ENCODE measurements at places on chromosomes 4 and X.

GRCh38 chr4:177283167-177283566 lies 26.5 kb upstream of the NEIL3 start:
- no peak for DNase-seq

GRCh38 chr4:176645246-176645960 lies 147.3 kb downstream of the VEGFC start:
- DNase-seq = no peak

DNA sequence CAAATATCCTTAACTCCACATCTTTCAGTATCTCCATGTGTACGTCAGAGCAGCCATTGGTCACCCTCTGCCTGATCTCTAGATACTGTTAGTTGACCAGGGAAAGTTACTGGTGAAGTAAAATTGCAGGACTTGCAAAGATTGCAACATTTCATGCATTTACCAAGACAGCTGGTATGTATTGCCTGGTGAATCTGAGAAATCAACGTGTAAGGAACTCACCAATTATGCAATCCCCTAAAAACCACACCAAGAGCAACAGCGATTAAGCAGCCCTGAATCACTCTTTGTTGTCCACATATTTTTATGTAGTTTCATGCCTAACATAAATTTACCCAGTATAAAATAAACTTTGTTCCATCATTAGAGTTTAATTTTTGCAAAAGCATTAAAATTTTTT lies 271.2 kb downstream of the NLGN4X start:
- no peak for DNase-seq

DNA sequence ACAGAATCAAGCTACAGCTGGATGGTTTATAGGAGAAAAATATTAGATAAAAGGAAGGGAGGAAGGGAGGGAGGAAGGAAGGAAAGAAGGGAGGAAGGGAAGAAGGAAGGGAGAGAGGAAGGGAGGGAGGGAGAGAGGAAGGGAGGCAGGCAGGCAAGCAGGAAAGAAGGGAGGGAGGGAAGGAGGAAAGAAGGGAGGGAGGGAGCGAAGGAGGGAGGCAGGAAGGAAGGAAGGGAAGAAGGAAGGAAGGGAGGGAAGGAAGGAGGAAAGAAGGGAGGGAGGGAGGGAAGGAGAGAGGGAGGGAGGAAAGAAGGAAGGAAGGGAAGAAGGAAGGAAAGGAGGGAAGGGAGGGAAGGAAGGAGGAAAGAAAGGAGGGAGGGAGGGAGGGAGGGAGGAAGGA lies 77.9 kb upstream of the C1QTNF7 start:
- no peak for DNase-seq

GRCh38 chr4:13701937-13702446 lies 74.5 kb upstream of the BOD1L1 start:
- DNase-seq = peak; percentile 14

DNA sequence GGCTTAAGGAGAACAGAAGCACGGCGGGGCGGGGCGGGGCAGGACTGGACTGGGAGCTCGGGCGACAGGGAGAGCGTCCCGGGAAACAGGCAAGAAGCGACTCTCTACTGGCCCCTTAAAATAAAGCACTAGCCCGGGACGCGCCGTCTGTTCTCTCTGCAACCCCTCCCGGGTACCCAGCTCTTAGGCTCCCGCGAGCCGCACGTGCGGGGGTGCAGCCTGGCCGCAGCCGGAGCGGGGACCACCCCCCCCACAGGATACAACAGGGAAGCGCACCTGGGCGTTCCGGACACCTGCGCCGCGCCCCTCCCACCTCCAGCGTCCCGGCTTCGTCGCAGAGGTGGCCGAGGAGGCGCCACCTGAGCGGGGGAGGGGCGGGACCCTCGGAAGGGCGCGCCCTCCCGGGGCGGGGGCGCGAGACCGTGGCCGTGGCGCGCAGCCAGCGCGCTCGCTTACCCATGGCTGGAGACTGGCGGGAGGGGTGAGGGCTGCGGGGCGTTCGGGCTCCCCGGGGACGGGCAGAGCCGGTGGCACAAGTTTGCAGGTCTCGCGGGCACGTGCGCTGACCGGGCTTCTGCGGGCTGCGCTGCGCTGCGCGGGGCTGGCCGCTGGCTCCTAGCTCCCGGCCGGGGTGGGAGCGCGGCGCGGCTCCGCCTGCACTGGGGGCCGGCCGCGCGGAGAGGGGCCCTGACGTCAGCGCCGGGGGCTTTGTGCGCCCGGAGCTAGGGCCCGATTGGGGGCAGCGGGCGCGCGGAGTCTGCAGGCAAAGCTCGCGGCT lies 91.5 kb downstream of the GEMIN8 start:
- DNase-seq = peak; percentile 55

DNA sequence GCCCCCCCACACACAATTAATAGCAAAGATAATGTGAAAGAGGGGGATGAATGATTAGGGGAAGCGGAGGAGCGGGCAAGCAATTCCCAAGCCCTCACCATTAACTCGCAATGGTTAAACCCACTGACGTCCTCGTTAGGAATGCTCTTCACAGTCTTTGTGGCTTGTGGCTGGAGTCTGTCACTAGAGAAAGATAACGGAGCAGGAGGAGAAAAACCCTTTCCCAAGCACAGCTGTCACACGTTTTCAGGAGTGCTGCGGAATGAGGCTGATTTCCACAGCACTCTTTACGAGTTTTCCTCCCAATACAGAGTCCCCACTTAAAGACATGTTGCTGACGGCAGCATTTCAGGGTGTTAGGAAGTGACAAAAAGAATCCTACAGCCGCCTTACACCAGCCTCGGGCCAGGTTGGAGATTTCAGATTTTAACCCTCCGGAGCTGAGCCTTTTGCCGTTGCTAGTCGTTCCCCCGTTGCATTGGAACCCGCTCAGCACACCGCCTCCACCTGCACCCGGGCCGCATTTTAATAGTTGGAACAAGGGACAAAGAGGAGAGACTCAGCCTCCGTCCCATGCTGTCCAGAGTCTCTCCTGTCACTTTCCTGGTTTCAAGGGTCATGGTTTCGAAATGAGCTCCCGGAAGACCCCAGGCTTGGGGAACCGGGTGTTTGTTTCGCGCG lies 92.2 kb downstream of the GEMIN8 start:
- DNase-seq = peak; percentile 88

- DNase-seq = no peak
Measured at GRCh38 chr4:113921089-113921794, 58.2 kb downstream of the ARSJ start.

GRCh38 chrX:17844236-17844635 lies 16.9 kb downstream of the RAI2 start:
- no peak for DNase-seq

DNA sequence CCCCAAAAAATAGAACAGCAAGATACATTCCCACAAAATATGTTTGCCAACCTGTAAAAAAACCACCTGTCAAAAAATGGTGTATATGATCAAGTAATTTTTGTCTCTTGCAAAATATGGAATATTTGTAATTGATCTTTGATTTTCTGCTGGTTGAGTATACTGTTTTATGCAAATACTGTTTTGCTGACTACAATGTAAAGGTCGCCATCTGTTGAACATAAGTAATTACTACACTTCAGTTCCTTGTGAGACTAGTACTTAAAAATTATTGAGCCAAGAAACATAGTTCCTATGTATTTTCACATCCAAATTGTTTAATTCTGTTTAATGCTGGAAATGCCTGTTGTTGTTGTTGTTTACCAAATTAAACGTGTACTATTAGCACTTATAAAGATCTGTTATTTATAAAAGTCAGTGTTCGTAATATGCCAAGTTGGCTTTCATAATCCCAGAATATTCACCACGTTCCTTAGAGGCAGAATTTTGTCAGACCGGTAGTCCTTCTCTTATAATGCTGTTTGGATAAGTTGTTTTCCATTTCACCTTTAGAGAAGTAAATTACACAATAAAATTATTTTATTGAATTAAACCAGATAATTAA lies 144.2 kb downstream of the PDLIM5 start:
- DNase-seq = peak; percentile 57

GRCh38 chrX:68982476-68982875 lies 153.7 kb downstream of the EFNB1 start:
- no peak for DNase-seq

DNA sequence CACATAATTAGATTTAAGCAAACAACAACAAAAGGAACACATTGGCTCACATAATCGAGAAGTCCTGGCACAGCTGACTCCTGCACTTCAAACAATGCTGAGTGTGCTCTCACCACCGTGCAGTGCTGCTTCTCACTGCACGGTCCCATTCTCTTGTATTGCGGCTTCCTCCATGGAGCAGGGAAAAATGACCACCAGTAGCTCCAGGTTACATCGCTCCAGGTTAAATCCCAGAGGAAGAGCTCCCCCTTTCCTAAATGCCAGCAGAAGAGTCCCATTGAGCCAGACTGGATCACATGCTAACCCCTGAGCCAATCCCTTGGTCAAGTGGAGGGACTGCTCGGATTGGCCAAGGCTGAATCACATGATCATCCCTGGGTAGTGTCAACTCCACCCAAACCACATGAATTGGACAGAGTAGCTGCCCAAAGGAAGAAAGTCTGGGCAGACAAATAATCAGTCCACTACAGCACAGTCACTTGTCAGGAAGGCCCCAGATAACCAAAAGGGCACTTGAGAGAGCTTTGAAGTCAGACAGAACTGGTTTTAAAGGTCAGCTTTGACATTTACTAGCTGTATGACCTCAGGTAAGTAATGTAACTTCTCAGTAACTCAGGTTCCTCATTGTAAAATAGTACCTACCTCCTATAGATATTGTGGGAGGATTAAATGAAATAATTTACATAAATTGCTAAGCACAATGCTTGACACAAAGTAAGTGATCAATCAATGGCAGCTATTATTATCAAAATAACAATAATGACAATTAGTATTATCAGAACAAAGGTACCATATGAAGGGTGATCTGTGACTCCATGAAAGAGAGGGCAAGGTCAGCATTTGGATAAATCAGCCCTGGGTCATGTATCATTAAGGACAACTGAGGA lies 14.3 kb downstream of the TEC start:
- no peak for DNase-seq

DNA sequence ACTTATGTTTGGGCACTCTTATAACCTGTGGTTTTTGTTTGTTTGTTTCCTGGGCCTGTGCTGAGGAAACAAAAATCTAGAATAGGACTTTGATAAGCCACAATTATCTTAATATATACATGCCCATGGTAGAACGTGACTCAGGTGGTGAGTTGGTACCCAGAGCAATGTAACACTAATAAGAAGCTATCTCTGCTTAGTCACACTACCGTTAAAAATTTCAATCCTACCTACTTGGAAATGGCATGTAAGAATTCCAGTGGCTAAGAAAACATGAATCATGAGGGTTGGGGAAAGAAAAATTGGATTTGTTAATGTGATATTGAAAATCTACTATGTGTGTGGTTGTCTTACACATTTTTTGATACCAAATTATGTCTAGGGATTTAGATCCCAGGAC lies 30.5 kb upstream of the ADGRG2 start:
- DNase-seq = no peak

DNA sequence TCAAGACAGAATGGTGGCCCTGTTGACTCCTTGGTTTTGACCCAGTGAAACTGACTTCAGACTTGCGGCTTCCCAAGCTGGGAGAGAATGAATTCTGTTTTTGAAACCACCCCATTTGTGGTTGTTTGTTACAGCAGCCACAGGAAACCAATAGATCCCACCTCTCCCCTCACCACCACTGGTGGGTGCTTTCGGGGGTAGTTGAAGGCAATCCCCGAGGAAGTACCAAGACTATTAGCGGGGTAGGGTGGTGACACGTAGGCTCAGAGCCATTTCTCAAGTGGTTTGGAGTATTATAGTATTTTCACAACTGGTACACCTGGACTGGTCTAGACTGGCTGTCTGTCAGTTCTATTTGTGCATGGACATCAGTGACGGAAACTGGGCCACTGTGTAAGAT lies 189.1 kb upstream of the RBPJ start:
- DNase-seq = no peak

DNA sequence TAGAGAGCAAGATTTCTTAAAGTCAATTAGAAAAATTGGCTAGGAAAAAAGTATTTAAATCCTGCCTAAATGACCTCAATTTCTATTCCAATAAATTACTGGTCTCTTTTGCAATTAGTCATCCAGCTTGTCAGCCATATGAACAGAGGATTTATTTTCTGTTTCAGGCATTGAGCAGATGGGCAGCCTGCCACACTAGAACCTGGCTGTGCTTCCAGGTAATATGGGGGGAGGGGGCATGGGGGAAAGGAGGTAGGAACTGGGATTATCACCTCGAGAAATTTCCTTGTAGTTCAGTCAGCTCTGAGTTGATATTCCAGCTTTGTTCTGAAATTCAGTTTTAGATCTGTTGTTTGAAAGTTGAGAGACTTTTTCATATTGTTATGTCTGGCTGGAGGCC lies 206.3 kb upstream of the LCORL start:
- DNase-seq = no peak

DNA sequence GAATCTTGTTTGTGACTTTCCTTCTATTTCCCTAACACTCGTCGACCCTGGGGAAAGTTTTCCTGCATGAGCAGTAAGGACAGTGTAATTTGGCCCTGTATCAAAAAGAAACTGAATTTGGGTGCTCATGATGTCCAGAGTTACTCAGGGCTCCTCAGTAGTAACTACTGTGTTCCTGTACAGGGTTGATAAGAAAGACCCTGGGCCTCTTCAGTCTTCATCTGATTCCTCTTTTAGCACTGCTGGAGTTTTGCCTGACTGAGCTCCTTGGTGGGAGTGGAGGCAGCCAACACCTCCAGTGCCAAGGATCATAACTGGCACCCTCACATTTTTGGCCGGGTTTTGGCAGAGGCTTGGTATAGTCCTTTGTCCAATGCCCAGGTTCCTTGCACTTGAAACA lies 7.1 kb upstream of the AREG start:
- no peak for DNase-seq

GRCh38 chrX:119488749-119489148 lies 20.5 kb downstream of the SLC25A5 start:
- DNase-seq = peak; percentile 31

DNA sequence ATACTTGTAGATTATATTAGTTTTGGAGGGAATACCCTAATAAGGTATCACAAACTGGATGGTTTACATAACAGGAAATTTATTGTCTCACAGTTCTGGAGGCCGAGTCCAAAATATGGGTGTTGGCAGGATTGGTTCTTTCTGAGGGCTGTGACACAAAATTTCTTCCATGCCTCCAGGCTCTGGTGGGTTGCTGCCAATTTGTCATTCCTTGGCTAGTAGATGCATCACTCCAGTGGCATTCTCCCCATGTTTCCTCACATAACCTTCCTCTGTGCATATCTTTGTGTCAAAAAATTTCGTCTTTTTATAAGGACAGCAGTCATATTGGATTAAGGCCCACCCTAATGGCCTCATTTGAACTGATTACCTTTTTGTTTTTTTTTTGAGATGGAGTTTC lies 49.3 kb downstream of the APELA start:
- no peak for DNase-seq

GRCh38 chr4:53676402-53676871 lies 85.2 kb upstream of the LNX1 start:
- no peak for DNase-seq
